Right lung (tissue), 10 donors: ENCODE measurements at places on chromosomes 1 and 21. TPM values are rescaled to one million over a fixed set of nuclear protein-coding genes. Genes with fewer than 3 reads are reported as not detected.

The DNM3 gene
- polyA plus RNA-seq: 5.2 TPM

The KCNJ9 gene
- polyA plus RNA-seq: 0.06 TPM

The TMEM52 gene
- polyA plus RNA-seq: 9.5 TPM

The PALMD gene
- polyA plus RNA-seq: 26.1 TPM

The BNIPL gene
- 8.6 TPM for polyA plus RNA-seq

The PLA2G5 gene
- 0.66 TPM for polyA plus RNA-seq

The USH2A gene
- 0.10 TPM for polyA plus RNA-seq

The AMY1A gene
- polyA plus RNA-seq: not detected

The CD244 gene
- 0.97 TPM for polyA plus RNA-seq

The STIL gene
- 9.8 TPM for polyA plus RNA-seq

The RHD gene
- 2.9 TPM for polyA plus RNA-seq

The GABRD gene
- polyA plus RNA-seq: 8.5 TPM

The NVL gene
- 44.5 TPM for polyA plus RNA-seq

The USF1 gene
- polyA plus RNA-seq: 63.8 TPM

The CYP4Z1 gene
- polyA plus RNA-seq: 0.39 TPM

The RHEX gene
- 0.41 TPM for polyA plus RNA-seq

The OR4F16 gene
- 0.11 TPM for polyA plus RNA-seq

The TDRD5 gene
- polyA plus RNA-seq: 0.49 TPM

The BCAS2 gene
- 43.5 TPM for polyA plus RNA-seq

The S100A7A gene
- not detected for polyA plus RNA-seq

The IFI44 gene
- polyA plus RNA-seq: 71.4 TPM

The AMY2A gene
- polyA plus RNA-seq: 0.18 TPM

The CYP2J2 gene
- polyA plus RNA-seq: 2.8 TPM

The C1QC gene
- polyA plus RNA-seq: 26.7 TPM

The SHISA4 gene
- 14.7 TPM for polyA plus RNA-seq

The LYPD8 gene
- not detected for polyA plus RNA-seq

The TNFRSF8 gene
- 0.19 TPM for polyA plus RNA-seq

The FCGR1A gene
- polyA plus RNA-seq: 3.1 TPM

The DYNLT4 gene
- 2.0 TPM for polyA plus RNA-seq

The RGS16 gene
- polyA plus RNA-seq: 5.5 TPM

The NRDC gene
- polyA plus RNA-seq: 131 TPM

The CFAP107 gene
- 0.26 TPM for polyA plus RNA-seq

The ADGRB2 gene
- polyA plus RNA-seq: 16.6 TPM

The GLUL gene
- polyA plus RNA-seq: 395 TPM

The LCE2C gene
- polyA plus RNA-seq: not detected

The SEC16B gene
- polyA plus RNA-seq: 4.2 TPM

The DENND1B gene
- 15.8 TPM for polyA plus RNA-seq

The SERPINC1 gene
- 6.2 TPM for polyA plus RNA-seq

The CATSPERE gene
- polyA plus RNA-seq: 1.5 TPM

The SLC16A4 gene
- 7.2 TPM for polyA plus RNA-seq

The NUAK2 gene
- 6.0 TPM for polyA plus RNA-seq

The KDM1A gene
- polyA plus RNA-seq: 122 TPM
